ENCODE measurements at places on chromosomes 7 and 10. TPM values are rescaled to one million over a fixed set of nuclear protein-coding genes. Genes with fewer than 3 reads are reported as not detected.

The SPDYE11 gene
- total RNA-seq: not detected

The LBX1 gene
- total RNA-seq: not detected

The OR2F1 gene
- total RNA-seq: not detected

The MBL2 gene
- total RNA-seq: not detected

The LIPF gene
- total RNA-seq: not detected

GRCh38 chr10:114375047-114375446, 29.3 kb downstream of the AFAP1L2 start:
- no peak for DNase-seq

- DNase-seq: no peak
Observed at GRCh38 chr10:30231709-30232108, 117.4 kb downstream of the MTPAP start.

DNA sequence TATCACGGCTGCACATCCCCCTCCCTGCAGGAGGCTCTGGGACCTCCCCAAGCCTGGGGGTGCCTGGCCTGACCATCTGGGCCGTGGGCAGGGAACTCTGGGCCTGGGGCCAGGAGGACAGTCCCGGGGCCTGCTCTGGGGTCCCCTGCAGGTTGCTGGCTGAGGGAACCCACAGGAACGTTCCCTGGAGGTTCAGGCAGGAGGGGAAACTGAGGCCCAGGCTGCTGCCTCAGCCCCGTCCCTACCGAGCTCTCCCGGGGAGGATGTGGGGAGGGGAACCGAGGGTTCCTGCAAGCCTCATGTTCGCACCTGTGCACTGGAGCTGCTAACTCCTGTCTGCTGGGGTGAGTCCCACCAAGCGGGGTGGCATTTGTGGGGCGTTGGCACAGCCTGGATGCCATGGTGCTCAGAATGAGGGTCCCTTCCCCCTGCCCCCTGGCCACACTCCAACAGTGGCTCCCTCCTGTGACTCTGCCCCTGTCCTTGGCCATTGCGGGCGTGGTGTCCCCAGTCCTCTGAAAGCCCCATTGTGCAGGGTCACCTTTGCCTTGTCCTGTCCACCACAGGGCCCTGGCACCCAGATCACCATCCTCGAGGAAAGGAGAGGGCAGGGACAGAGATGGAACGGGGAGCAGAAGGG, 9.4 kb downstream of the ELFN1 start:
- peak; percentile 12 for DNase-seq

- DNase-seq: no peak
Observed at GRCh38 chr7:70694434-70694970, 437.4 kb upstream of the GALNT17 start.

DNA sequence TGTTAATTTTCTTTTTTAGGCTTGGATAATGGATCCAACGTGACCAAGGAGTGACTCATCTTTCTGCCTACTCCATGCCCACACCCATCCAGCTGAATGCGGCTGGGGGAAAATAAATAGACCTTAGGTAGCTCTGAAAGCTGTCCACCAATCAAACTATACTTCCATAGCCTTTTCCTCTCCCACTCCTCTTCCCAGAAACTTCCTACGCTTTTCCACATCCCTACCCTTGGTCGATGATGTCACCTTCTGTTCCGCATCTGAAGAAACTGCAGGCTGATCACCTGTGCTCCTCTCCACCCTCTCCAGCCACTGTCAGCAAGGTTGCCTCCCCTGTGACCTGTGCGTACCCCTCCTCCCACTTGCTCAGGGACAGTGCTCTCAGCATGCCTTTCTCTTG, 359.8 kb upstream of the KLF6 start:
- no peak for DNase-seq

DNA sequence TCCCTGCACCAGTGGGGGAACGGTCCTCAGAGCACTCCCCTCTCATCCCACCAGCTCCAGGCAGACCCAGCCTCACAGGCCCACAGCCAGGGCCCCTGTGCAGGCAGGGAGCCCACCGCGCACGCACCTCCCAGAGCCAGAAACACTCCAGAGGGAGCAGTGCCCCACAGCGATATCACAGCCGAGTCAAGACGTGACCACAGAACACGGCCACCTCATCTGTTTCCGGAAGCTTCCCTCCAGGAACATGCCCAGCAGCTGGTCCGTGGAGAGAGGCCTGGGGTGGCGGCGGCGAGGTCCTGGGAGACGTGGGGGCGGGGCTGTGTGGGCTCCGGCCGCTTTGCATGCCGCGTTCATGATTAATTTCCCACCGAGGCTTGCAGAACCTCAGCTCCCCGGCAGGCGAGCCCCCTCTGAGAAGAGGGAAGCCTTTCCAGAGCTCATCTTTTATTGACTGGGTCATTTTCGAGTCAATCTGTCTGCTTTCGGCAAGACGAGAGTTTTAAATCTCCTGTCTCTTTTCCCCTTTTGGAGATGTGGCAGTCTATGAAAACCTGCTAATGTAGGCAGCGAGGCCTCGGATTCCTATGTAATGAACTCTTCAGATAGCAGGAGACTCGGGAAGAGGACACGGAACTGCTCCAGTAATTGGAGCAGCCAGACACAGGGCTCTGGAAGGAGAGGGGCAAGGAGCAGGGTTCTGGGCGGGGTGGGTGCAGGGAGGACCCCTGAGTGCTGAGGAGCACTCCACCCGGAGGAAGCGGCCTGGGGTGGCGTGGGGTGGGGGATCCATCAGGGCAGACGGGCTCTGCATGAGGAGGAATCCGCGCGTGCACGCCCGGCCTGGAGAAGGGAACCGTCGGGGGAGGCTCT, 242.8 kb downstream of the ELFN1 start:
- DNase-seq: peak; percentile 85

GRCh38 chr7:54080971-54081370, 461.2 kb upstream of the VSTM2A start:
- DNase-seq: no peak

- no peak for DNase-seq
Observed at GRCh38 chr7:117582219-117582704, 102.4 kb downstream of the CFTR start.

- DNase-seq: peak; percentile 85
Observed at GRCh38 chr7:128166603-128167041, 74.5 kb upstream of the LEP start.

DNA sequence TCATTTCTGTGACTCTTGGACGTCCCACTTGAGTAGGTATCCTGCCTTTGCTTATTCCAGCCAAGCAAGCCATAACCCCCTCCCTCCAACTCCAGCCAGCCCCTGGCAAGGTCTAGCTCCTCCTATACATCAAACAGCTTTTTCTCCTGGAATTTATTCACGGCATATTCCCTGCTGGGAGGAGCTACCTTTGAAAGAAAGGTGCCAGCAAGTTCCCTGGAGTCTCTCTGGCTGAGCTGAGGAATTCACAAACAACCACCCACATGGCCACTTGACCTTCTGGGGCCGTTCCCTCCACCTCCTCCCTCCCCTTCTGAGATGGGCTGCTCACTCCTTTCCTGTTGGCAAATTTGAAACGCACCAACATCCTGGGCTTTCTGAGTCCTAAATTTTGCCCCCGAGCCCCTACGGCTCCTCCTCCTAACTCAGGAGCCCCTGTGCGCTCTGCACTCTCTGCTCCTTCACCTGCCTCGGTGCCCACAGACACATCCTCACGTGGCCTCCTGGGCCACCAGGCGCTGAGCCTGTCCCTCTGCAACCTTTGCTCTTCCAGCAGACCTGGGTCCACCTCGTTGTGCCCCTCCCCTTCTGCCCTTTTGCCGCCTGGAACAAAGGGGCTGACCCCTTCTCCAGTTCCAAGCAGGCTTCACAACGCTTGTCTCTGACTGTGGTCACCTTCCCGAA, 48.0 kb downstream of the HSPA12A start:
- DNase-seq: peak; percentile 35

DNA sequence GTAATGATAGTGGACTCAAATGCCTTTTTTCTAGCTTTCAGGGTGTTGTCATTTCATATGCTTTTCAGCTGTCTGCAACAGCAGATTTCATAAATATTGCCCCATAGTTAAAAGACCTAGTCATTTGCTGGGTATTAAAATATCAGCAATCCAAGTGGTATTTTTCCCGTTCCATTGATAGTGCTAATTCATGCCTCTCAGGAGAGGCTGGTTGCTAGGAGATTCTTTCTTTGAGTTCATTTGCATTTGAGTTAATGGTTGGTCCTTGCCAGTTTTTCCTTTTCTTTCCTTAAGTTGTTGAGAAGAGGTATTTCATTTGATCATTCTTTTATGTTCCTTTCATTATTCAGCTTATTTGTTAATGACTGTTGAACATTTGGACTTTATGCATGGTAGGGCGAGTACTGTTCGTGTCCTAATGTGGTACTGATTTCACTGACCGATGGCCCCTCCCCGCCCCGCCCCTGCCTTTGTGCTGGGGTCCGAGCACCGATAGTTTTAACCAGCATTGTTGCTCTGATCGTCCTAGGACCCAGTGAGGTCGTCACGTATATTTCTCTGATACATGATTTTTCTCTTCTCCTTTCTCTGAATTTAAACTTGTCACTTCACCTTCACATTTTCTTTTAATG, 128.6 kb downstream of the CCNY start:
- no peak for DNase-seq

DNA sequence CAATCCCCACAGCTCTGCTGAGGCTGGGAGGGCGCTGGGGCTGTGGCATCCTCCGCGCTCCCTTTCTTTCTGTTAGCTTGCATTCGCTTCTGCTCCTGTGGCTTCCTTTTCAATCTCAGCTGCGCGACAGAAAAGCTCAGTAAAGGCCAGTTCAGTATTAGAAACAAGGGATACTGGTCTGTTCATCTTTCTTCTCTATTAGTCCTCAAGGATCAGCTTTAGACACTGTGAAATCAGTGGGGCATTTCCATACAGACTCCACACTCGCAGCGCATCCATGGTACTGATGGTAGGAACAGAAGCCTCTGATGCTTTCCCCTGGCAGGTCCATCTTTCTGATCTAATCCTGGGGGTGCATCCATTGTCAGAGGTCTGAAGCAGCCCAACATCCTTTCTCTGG, 163.7 kb downstream of the LYZL1 start:
- DNase-seq: no peak

DNA sequence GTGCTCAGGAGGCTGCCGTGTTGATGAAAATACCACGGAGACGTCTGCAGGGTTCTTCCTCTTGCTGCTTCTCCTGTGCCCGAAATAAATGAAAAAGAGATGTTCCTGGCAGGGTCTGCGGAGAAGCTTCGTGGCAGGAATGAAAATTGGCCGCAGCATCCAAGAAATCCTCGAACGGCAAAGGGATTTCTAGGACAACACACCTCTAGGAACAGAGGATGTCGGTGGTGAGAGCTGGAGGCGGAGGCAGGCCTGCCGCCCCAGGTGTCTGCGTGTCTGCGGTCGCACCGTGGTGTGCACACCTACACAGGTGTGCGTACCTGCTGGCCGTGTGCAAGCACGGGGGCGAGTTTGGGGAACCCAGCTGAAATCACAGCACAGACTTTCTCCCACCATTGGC, 43.4 kb downstream of the TMEM130 start:
- DNase-seq: no peak

DNA sequence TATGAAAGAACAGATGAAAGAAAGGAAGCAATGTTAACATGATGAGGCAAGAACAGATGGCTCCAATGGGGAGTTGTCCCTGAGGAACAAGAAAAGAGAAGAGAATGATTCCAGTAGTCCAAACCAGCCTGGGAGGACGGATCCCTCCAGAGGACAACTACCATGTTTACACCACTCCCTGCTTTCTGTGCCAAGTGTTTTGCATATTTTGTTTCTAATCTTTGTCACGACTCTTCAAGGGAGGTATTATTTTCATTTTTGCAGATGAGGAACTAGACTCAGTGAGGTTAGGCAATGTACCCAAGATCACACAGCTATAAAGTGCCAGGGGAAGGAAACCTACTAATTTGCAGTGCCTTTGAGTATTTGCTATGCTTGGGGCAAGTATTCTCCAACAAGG, 116.2 kb downstream of the PARP12 start:
- no peak for DNase-seq

- DNase-seq: no peak
Observed at GRCh38 chr7:70763961-70764691, 367.8 kb upstream of the GALNT17 start.

DNA sequence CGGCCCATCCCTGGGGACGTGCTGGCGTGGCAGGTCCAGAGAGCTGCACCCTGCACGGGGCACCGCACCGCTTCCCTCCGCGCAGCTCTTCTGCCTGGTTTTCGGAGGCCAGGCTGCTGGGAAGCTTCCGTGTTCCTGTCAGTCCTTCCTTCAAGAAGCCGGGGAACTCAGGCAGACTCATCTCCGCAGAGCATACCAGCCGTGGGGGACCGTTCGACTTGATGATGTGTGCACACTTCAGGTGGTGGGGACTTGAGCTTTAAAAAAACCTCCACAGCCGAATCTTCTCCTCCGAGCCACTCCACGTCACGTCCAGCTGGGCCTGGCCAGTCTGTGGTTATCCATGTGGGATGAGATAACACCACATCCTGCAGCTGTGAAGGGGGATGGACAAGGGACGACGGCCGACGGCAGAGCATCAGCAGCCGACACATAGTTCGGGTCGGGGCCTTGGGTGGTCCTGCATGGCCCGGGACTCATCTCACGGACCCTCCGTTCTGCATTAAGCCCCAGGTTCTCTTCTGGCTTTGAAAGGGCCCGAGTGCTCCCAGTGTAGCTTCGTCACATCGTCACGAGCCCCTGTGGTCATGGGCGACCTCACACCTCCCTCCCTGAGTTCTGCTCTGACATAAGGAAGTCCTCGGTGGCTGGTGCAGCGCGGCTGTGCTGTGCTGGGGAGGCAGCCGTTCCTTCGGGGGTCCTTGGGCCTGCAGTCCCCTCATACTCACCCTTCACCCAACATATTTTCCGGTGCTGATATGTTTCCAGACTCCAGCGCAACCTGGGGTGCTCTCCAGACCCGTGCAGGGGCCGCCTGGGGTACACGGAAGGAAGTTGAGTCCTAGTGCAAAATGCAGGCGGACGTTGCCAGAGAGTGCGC, 4.5 kb upstream of the BHLHA15 start:
- no peak for DNase-seq

All from upper lobe of left lung (tissue), 6 donors.